Activated naive CD8-positive, alpha-beta T cell treated with anti-CD3 and anti-CD28 coated beads for 36 hours (primary cell): ENCODE measurements at places on chromosomes 13 and 19. TPM values are rescaled to one million over a fixed set of nuclear protein-coding genes. Genes with fewer than 3 reads are reported as not detected.

- DNase-seq: no peak
Observed at GRCh38 chr13:74372511-74372910, 238.3 kb upstream of the KLF12 start.

The OR7E24 gene
- total RNA-seq: not detected

The RXFP2 gene
- total RNA-seq: not detected

The KASH5 gene
- total RNA-seq: 0.45 TPM

GRCh38 chr13:80040981-80041317 is 300.0 kb downstream of the SPRY2 start:
- DNase-seq: no peak

GRCh38 chr13:72521940-72522661 is 205.3 kb downstream of the MZT1 start:
- DNase-seq: no peak

The SPRED3 gene
- 0.74 TPM for total RNA-seq

- DNase-seq: no peak
Observed at GRCh38 chr13:74550039-74550438, 415.8 kb upstream of the KLF12 start.

The SCGB2B2 gene
- total RNA-seq: 0.27 TPM

The KLK11 gene
- total RNA-seq: not detected

GRCh38 chr19:32977280-32977679 is 5.2 kb downstream of the FAAP24 start:
- DNase-seq: no peak

The SSC5D gene
- total RNA-seq: 1.4 TPM

The ICAM4 gene
- 0.38 TPM for total RNA-seq

- DNase-seq: no peak
Observed at GRCh38 chr19:12425236-12425887, 15.5 kb downstream of the ZNF443 start.

The TPGS1 gene
- 9.3 TPM for total RNA-seq

DNA sequence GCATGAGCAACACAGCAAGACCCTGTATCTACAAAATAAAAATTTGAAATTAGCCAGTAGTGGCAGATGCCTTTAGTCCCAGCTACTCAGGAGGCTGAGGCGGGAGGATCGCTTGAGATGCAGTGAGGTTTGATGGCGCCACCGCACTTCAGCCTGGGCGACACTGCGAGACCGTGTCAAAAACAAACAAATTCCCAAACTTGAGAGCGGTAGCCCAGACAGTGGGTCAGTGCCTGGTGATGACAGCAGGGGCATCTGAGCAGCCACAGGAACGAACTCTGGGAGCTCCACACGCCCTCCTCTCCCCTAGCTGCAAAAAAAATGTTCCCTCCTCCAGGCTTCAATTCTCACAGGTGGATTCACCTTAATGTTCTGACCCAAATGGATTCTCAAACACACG is 14.1 kb downstream of the ZNF490 start:
- DNase-seq: no peak

GRCh38 chr13:97422118-97423054 is 11.6 kb upstream of the RAP2A start:
- DNase-seq: no peak

DNA sequence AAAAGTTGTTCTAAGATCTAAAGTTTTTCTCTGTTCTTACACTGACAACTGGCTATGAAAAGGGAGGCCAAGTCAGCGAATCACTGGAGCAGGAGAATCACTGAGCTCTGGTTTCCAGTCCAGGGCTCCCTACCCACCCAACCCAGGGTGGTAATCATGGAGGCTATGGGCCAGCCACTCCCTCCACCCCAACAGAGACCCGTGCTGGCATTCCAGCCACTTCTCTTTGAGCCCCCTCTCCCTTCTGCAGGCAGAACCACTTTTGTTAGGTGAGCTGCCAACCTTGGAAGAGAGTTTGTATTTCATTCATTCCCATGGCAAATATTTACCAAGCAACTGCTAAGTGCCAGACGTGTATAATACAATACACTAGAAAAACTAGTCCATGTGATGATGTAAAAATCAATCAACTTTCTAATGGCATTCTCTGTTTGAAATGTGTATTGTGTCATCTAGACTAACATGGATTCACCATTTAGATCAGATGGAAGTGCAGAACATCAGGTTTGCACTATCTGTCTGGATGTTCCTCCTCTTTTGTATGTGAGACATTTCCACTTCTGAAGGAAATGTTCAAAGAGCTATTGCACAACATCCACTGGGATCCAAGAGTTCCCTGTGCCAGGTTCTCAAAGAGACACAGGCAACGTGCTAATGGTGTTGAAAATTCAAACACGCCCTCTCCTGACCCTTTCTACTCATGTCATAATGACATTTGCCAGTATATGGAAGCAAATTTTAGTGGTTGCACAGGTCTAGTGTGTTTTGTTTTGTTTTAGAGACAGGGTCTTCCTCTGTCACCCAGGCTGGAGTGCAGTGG is 5.3 kb downstream of the MLNR start:
- no peak for DNase-seq

The CPB2 gene
- total RNA-seq: not detected

GRCh38 chr19:41437944-41438574 is 1.7 kb downstream of the DMAC2 start:
- no peak for DNase-seq

The BEST2 gene
- total RNA-seq: not detected

The MED4 gene
- 66.8 TPM for total RNA-seq

The FAM124A gene
- 0.21 TPM for total RNA-seq

DNA sequence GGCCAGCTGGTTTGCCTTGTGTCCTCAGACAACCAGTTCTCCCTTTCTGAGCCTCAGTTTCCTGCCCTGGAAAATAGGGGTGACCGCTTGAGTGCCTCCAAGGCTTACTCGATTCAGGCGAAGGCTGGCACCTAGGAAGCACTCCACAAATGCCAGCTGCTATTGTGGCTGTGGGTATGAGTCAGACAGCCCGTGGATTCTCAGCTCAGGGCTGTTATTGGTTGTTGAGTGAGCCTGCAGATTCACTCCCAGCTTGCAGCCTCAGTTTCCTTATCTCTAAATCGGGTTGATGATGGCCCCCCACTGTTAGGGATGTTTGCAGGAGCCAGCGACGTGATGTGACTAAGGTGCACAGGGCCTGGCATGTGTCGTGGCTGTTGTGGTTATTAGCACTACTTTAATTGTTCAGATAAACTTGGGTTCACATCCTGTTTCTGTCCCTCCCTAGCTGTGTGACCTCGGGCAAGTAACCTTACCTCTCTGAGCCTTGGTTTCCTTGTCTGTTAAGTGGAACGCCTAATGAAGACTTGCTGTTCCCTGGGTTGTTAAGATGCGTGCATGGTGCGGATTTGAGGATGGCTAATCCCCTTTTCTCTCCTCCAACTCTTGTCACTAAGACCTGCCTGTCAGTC is 2.4 kb downstream of the MARK4 start:
- no peak for DNase-seq

- DNase-seq: no peak
Observed at GRCh38 chr19:37966662-37967231, 59.7 kb downstream of the SIPA1L3 start.

DNA sequence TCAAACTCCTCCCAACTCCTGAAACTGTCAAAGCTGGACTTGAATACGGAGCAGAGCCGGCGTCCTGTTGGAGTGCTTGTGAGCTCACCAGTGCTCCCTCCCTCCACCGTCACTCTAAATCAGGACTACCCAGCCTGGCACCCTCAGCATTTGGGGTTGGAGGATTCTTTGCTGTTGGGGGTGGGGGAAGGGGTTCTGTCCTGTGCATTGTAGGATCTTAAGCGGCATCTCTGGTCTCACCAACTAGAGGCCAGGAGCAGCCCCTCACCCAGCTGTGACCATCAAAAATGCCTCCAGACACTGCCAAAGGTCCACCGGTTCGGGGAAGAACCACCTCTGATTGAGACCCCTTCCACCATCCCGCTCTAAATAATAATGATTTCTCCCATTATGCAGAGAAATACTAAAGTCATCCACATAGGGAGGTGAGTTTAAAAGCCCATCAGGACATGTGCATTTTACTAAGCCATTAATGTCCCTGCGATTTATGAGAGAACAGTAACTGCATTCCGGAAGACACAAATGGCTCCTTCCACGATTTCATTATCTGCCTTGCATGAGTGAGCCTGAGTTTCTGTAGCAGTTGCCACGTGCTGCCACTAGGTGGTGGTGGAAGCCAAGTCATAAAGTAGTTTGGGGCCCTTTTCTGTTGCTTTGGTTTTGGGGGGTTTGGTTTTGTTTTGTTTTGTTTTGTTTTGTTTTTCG is 16.1 kb upstream of the USP29 start:
- DNase-seq: peak; percentile 68

DNA sequence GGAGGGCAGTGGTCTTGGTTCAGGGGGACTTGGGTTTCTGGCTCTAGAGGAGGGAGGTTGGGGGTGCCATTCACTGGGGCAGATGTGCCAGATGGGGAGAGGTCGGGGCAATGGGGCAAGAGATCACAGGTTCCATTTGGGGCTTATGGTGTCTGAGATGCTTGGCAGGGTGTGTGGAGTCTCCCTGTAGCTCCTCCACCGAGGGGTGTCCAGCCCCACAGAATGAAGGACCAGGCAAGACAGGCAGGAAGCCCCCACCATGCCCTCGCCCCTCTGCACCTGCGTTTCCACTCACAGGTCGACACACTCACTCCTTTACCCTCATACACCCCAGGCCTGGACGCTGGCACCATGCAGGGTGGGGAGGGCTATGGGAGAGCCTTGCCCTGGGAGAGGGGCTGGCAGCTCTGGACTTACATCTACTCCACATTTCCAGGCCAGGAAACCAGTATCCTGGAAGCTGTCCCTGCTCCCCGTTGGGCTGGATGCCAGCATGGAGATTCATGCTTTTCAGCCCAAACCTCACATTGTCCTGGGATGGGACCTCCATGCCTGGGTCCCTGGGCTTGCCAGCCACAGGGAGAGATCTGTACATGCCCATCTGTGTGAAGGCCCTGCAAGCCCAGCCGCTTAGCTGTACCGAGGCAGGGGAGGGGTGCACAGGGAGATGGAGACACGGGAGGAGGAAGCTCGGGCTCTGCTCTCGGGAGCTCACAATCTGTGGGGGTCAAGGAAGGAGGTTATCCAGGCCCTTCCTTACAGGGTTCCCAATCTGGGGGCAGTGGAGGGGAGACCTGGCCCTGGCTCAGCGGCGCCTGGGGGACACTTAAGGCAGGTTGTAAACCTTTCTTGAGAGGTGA is 77.1 kb downstream of the CHST8 start:
- DNase-seq: no peak

The PDX1 gene
- not detected for total RNA-seq

GRCh38 chr19:18419195-18419698 is at the start of gene SSBP4:
Gene SSBP4 (plus strand): TSS chr19:18419398. CDS start chr19:18419649, 251 bp downstream.
- DNase-seq: peak; percentile 84

GRCh38 chr13:22128441-22129408 is 457.9 kb downstream of the FGF9 start:
- no peak for DNase-seq

- DNase-seq: peak; percentile 5
Observed at GRCh38 chr13:97225533-97225932, 3.4 kb downstream of the MBNL2 start.

The RPS15 gene
- total RNA-seq: 1,524 TPM

- DNase-seq: peak; percentile 73
Observed at GRCh38 chr19:29277102-29277501, 64.2 kb upstream of the UQCRFS1 start.

- DNase-seq: no peak
Observed at GRCh38 chr19:18771328-18772242, 19.5 kb downstream of the COMP start.

The MAMSTR gene
- total RNA-seq: 0.41 TPM

GRCh38 chr19:48249502-48250014 is 6.2 kb downstream of the CARD8 start:
- DNase-seq: peak; percentile 80

The RGL3 gene
- not detected for total RNA-seq
